Cardiac septum (tissue), 1 donor: ENCODE measurements at places on chromosomes 6 and 20.

DNA sequence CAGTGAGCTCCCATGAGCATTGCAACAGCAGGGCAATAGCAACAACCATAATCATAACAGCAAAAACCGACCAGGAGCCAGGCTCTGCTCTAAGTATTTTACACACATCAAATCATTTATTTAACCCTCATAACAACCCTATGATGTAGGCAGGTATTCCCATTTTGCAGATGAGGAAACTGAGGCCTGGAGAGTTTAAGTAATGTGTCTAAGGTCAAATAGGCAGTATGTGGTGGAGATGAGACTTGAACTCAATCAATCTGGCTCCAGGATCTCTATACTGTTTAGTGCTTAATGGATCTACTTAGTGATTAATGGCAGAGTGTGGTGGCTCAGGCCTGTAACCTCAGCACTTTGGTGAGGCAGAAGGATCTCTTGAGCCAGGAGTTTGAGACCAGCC lies 3.4 kb downstream of the TMEM151B start:
- no peak for DNase-seq

DNA sequence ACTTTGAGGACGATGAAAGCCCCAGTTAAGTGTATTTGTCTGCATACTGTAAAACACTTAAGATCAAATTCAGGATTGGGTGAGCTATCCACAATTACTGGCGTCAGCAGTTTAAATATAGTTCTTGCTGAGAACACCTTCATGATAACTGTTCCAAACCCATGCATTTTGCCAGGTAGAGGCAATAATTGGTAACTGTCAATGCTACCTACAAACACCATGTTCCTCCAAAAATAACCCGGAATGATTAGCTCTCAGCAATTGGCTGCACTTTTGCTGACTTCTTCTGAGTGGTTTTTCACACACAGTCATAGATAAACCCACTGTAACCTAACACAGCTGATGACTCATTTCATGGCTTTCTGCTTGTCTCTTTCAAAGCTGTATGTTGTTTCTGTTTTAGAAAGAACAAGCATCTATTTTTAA lies 1358.6 kb upstream of the GJE1 start:
- DNase-seq, result no peak

- DNase-seq, result no peak
These were observed 157.3 kb downstream of the BACH2 start for GRCh38 chr6:90139272-90139817.

GRCh38 chr20:41734506-41734945 lies 116.3 kb upstream of the CHD6 start:
- no peak for DNase-seq

GRCh38 chr6:136757150-136757549 lies 35.1 kb downstream of the MAP3K5 start:
- DNase-seq, result no peak

DNA sequence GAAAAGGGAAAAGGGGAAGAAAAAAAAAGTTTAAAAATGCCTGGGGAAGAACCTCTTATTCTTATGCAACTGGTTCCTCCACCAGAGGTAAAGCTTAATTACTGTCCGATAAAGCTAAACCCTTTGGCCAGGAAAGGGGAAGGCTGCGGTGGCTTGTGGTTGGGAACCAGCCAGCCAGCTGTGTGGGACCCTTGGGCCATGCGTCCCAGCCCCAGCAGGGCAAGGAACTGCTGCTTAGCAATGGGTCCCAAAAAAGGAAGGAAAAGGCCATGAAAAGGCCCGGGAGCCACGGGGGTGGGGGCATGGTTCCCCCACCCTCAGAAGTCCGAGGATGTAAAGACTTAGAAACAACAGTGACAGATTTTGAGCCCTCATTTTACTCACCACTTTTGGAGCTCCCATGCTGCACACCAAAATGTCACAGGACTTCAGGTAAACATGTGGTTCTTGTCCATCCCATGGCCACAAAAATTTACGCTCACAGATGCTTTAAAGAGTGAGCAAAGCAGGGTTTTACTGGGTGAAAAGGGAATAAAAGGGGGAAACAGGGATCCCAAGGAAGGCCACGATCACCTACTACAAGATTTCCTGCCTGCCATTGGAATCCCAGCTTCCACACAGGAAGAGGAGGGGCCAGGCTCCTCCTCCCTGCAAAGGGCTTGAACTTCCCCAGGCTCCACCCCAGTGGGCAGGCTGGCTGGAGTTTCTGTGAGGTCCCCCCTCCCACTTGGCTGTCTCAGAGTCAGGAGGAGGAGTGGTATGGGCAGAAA lies 1234.7 kb upstream of the GJE1 start:
- no peak for DNase-seq

GRCh38 chr6:308768-309167 lies 16.5 kb downstream of the DUSP22 start:
- no peak for DNase-seq

DNA sequence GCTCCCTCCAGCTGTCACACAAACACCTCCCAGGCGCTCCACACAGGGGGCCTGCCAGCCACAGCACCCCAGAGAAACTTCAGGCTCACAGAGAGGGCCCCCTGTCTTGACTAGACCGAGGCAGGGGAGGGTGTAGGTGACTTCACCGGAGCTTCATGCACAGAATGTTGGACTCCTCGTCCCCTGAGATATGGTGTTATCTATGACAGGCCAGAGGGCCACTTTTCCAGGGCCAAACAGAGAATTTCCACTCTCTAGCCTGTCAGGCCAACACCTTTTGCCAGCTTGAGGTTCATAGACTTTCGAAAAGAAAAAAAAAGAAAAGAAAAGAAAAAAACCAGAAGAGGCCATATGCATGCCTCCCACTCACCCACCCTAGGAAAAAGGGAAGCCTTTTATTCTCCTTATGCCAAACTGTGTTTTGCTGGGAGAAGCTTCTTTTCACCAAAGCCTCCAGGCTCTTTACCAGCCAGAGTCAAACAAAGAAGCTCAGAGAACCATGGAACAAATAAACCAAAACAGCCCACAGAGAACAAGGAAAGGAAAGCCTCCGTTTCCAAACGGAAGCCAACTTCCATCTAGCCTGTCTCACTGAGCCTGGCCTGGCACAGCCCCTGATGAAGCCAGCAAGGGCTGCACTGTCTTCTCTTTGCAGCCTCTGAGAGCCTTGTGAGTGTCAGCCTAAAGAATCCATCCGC lies 313.2 kb upstream of the JARID2 start:
- no peak for DNase-seq

- DNase-seq, result no peak
These were observed 1.1 kb downstream of the ESR1 start for GRCh38 chr6:151808371-151809241.

DNA sequence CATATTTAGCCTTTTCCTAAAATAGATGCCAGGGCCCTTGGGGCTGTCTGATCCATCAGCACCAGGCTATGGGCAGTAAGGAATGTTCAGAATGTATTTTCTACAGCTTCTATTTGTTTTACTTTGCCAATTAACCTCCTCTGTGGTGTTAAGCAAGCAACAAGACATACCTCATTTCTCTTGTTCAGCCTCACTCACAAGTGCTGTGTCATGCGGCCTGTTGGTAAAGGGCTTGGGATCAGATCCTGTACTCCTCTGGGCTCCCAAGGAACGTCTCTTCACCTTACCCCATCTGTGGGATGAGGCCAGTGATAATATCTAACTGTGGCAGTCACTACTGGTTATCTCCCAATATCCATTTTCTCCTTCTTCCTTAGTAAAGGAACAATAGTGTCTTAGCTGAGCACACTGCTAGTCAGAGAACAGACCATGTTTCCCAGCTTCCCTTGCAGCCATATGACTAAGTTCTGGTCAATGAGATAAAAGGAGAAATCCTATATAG lies 7.0 kb upstream of the DSTN start:
- no peak for DNase-seq

- DNase-seq, result no peak
These were observed 44.6 kb downstream of the PEX7 start for GRCh38 chr6:136866872-136867416.

- DNase-seq, result no peak
These were observed 548.9 kb downstream of the CBLN4 start for GRCh38 chr20:55456316-55456940.

DNA sequence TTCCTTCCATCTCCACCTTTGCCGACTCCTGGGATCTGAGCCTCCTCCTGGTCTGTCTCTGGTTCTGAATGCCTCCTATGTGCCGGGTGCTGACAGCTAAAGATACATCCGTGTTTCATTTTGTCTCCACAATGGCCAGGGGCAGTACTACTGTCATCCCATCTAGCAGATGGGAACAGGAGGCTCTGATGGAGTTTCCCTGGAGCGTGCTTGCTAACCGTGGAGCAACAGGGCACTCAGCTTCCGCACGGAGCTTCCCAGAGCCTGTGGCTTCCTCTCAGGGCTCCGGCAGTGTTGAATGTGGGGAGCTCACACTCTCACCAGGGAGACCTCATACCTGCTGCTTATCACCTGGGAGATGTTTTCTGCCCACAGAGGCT lies 11.9 kb upstream of the NPBWR2 start:
- DNase-seq, result no peak

- no peak for DNase-seq
These were observed 4.1 kb downstream of the CNBD2 start for GRCh38 chr20:35972462-35972861.

GRCh38 chr20:50298554-50299324 lies 108.1 kb downstream of the CEBPB start:
- no peak for DNase-seq

DNA sequence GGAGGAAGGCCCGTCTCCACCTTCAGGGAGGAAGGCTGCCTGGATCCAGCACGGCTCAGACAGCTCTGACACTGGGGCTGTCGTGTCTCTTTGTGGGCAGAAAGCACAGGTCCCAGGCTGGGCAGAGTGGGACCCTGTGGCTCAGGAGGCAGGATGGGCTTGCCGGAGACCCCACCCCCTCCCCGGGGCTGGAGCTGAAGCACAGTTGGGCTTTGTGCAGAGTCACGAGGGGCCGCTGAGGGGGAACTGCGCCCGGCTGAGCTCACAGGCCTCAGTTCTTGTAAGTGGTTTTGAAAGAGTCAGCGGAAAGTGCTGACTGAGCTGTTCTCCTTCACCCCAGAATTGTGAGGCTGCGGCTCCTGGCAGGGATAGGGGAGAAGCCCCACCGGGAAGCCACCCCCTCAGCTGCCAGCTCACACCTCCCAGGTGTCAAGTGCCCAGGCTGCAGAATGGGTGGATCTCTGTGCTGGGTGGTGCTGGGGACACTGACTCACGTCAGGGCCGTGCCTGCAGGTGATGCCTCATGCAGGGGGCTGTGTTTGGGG lies 145.5 kb upstream of the RNF24 start:
- DNase-seq, result no peak

GRCh38 chr6:142331075-142331551 lies 29.3 kb downstream of the ADGRG6 start:
- no peak for DNase-seq

- no peak for DNase-seq
These were observed 127.6 kb downstream of the ANKRD60 start for GRCh38 chr20:58100731-58101356.

DNA sequence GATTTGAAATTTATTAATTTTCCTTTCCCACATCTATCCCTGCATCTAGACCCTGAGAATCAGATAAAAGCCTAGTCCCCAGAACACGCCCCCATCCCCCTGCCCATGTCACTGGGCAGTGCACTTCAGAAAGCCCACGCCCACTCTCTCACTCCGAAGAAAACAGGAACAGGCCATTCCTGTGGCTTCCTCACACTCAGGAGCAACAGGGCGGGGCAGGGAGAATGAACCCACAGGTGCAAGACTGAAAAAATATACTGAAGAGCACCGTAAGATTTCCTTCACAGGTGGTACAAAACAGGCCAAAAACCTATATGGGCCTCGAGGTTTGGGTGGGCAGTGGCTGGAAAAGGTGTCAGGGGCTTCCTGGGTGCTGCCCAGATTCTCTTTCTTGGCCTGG lies 3.4 kb downstream of the OXT start:
- DNase-seq, result no peak

DNA sequence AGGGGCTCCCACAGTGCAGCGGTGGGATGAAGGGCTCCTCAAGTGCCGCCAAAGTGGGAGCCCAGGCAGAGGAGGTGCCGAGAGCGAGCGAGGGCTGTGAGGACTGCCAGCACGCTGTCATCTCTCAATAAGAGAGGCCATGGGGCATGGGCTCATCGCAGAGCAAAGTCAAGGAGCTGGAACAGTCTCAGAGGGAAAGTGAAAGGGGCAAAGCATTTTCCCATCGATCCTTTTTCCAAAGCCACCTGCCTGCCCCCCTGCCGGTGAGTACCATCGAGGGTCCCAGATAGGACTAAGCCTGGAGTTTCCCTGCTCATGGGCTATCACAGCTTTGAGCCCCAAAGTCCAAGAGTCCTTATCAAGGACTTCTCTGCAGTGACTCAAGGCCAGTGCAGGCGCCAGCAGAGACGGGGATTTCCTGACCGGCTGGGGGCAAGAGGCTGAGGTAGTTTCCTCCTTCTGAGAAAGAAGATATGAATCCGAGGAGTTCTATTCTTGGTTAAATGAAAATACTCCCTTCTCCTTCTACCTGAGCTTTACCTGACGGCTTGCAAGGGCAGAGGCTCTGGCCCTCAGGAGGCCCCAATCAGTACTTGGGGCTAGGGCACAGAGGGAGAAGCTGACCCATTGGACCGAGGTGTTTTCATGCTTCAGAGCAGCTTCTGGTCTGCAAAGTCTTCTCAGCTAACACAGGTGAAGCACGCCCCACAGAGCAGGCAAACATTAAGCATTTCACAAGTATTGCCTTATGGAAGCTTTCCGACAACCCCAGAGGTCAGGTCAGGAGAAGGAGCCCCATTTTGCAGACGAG lies 22.6 kb downstream of the ETV7 start:
- DNase-seq, result no peak

GRCh38 chr20:51022227-51022802 lies 592 bp downstream of the KCNG1 start:
- DNase-seq, result no peak

GRCh38 chr6:51049288-51049982 lies 230.8 kb downstream of the TFAP2B start:
- DNase-seq, result no peak

GRCh38 chr6:42028234-42029061 lies 21.9 kb upstream of the TAF8 start:
- peak; percentile 84 for DNase-seq

GRCh38 chr6:113671421-113671820 lies 185.7 kb upstream of the MARCKS start:
- no peak for DNase-seq

- DNase-seq, result no peak
These were observed 142.6 kb upstream of the HMGN3 start for GRCh38 chr6:79377047-79377446.

GRCh38 chr20:60804918-60805630 lies 447.0 kb upstream of the CDH4 start:
- DNase-seq, result no peak

- DNase-seq, result no peak
These were observed 75.0 kb downstream of the IRF4 start for GRCh38 chr6:466564-466963.

DNA sequence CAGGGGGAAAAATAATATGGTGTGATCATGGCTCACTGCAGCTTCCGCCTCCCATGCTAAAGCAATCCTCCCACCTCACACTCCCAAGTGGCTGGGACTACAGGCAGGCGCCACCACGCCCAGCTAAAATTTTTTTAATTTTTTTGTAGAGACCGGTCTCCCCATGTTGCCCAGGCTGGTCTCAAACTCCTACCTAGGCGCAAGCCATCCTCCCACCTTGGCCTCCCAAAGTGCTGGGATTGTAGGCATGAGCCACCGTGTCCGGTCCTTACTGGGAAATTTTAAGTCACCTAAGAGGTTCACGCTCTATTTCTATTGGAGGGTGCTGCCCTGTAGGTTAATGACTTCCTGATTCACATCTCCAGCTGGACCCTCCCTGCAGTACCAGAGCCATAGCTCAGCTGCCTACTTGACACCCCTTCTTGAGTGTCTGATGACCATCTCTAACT lies 626 bp upstream of the CDK5RAP1 start:
- DNase-seq, result no peak

GRCh38 chr20:50598074-50598473 lies 87.9 kb downstream of the PTPN1 start:
- no peak for DNase-seq
